ENCODE measurements at places on chromosomes 6 and 20.

- no peak for DNase-seq
These were observed 8.4 kb upstream of the RALY start for GRCh38 chr20:33985280-33985679.

- DNase-seq: no peak
These were observed 27.4 kb downstream of the MGME1 start for GRCh38 chr20:17995967-17996819.

DNA sequence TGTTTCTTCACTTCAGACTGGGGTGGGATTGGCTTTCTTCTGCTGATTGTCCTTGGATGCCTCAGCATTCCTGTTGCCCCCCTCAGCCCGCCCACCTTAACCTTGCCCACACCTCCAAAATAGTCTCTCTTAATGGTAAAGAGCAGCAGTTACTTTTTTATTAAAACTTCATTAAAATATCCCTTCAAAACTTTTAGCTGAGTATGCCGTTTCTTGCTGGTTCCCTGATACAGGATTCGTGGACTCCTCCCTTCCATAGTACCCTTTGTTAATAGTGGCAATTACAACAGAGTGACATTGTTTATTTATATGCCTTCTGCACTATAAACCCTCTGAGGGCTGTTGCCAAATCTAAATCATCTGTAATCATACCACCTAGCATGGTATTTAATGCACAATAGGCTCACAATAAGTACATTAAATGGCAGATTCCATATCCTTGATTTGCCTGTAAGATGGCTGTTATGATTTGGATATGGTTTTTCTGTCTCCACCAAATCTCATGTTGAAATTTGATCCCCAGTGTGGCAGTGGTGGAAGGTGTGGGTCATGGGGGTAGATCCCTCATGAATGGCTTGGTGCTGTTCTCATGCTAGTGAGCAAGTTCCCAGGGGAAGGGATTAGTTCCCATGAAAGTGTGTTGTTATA is 3.5 kb upstream of the MOCS1 start:
- no peak for DNase-seq

DNA sequence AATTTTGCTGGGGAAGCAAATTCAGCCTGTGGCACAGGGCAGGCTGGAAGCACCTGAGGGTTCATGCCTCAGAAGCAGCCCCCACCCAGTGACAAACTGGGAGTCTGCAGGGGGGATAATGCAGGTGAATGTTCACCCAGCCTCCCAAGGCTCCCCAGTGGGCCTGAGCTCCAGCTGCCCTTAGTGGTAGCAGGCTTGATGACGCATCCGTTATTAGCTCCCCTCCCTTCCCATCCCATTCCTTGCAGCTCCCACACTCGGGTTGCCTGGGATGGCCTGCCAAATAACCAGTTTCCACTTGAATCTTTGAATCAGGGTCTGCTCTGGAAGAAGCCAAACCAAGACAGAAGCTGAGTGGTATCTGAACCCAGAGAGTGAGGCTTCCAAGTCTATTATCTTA is 15.8 kb downstream of the KCNK15 start:
- DNase-seq: no peak

DNA sequence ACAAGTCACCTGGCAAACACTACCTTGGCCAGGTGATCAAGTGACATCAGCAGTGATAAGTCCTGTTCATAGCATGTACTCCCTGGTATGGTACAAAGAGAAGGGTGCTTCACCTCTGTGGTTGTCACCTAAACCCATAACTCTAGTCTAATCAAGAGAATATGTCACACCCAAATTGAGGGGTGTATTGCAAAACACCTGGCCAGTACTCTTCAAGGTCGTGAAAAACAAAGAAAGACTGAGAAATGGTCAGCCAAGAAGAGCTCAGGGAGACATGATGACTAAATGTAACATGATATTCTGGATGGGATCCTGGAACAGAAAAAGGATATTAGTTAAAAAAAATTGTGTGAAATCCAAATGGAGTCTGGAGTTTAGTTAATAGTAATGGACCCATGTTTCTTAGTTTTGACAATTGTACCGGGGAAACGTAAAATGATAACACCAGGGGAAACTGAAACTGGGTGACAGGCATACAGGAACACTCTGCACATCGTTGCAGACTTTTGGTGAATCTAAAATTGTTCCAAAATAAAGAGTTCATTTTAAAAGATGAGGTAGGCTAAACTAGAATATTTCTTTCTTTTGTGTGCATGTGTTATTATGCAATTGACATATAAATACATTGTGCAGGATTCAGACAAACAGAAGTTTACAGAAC is 262.0 kb downstream of the CDC5L start:
- no peak for DNase-seq

DNA sequence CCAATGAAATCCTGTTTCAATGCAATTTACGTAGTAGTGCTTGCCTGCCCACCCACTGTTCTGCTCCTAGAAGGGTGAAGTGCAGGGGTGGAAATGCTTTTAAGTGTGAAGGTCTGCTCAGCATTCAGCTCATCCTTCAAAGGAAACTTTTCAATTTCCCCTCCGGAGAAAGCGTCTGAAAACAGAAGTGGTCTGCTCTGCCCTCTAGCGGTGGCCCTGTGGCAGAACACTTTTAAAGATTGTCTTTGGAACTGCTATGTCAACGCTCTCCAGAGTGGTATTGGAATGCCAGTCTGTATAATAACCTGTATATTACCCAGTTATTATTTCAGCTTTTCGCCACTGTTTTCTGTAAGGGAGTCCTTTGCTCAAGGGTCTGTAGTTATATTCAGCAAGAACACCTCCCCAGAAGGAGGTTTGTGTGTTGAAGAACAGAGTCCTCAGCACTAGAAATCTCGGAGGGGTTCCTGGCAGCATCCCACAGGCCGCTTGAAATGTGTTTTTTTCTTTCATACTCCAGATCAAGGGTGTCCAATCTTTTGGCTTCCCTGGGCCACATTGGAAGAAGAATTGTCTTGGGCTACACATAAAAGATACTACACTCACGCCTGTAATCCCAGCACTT is 63.1 kb upstream of the KLHL31 start:
- DNase-seq: peak; percentile 7

DNA sequence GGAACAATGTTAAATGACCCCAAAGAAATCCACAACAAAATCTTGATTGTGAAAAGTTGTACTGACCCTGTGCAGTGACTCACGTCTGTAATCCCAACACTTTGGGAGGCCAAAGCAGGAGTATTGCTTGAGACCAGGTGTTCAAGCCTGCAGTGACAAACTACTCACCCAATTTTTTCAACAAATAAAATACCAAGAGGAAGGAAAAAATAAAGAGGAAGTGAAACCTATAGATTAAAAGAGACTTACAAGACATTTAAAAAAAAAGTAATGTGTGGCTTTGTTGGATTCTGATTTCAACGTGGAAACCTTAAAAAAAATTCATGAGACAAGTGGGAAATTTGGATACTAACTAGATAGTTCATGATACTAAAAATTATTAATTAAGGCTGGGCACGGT is 31.9 kb downstream of the GINS1 start:
- no peak for DNase-seq

DNA sequence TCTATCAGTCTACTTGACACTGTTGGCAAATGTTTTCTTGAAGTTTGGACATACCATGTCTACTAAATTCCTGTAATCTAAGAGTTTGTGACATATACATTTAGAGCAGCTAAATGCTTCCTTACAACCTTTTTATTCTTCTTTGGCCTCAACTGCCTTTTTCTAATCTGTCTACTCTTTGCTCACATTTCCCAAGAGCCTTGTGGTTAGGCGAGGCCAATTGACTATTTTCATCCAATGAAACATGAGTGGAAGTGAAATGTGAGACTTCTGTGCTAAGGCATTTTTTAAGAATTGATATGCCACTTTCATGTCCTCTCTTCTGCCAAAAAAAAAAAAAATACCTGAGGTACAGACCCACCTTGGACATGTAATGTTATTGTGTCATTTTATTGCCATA is 158.2 kb upstream of the MCHR2 start:
- no peak for DNase-seq

DNA sequence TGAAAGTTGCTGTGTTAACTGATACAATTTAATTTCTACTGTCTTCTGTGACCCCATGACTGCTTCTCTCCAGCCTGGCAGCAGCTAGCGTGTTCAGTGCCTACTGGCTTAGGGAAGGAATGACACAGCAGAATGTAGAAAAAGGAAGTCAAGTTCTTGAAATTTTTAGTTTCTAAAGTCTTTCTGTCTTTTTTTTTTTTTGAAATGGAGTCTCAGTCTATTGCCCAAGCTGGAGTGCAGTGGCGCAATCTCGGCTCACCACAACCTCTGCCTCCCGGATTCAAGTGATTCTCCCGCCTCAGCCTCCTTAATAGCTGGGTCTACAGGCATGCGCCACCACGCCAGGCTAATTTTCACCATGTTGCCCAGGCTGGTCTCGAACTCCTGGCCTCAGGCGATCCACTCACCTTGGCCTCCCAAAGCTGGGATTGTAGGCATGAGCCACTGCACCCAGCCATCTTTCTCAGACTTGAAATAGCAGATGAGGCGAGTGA is 39.3 kb downstream of the PCNA start:
- DNase-seq: no peak

DNA sequence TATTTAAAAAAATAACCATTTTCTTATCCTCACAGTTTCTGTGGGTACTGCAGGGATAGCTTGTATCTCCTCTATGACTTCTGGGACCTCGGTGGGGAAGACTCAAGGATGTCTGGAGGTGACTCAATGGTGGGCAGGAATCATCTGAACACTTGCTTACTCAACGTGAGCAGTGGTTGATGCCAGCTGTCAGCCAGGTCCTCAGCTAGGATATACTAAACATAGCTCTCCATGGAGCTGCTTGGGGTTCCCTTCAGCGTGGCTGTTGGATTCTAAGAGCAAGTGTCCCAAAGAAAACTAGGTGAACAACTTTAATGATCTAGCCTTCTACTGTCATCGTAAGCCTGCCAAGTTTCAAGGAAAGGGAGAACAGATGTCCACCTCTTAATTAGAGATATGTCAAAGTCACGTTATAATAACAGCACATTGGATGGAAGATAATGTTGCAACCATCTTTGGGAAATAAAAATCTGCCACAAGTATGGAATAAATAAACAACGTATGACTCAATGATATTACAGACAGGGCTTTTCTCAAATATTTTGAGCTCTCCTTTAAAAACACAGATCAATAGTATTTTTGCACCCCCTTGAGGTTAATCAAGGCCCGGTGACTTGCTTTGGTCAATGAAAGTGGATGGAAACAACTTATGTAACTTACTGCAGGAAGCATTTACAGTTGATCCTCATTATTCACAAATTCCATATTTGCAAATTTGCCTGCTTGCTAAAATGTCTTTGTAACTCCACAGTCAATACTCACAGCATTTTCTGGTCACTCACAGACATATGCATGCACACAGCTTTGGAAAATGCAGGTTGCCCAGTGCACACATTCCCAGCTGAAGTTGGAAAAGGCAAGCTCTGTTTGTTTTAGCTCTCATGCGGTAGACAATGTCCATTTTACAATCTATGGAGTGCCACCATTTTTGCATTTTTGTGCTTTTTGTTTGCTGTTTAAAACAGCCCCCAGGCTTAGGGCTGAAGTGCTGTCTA is 6.6 kb upstream of the HEBP2 start:
- DNase-seq: no peak

DNA sequence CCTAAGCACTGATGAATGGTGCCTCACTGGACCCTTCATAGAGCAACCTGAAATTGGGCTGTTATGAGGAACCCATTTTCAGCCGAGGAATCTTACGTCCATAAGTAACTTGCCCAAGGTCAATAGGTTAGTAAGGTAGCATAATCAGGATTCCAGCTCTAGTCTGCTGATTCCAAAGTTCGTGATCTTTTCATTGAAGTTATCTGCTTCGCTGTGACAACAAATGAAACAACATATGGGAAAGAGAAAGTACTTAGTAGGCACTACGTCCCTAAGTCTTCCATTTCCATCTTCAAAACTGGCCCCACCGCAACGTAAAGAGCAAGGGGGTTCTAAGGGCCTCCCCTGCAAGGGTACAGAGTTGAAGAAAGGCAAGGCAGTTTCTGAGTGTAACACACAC is 49.5 kb downstream of the MYLIP start:
- no peak for DNase-seq

DNA sequence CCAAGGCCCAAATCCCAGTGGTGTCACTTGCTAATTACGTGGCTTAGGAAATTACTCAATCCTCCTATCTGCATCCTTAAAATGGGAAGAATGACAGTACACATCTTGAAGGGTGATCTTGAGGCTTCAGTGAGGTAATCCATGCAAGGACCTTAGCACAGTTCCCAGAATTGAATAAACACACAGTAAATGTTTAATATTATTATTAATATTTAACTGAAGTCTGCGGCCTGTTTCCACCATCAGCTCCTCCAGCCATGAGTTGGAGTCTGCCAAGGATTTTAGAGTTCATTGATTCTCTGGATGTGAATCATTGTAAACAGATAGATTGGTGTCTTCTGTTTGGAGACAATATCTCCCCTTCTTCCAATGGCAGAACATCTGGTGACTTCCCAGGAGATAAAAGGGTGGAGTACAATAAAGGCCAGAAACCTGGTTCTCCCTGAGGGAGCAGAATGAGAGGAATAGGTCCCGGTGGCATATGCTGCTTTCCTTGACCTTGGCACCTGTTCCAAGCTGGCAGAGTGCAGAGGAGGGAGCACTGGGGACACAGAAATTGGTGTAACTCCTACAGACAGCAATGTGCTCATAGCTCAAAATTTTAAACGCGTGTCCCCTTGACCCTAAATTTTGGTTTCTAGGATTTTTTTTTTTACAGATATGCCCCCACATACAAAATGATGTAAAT is 25.4 kb downstream of the UNC5CL start:
- DNase-seq: no peak

- DNase-seq: no peak
These were observed 16.1 kb upstream of the SIRPB2 start for GRCh38 chr20:1507276-1507675.
